Left ventricle myocardium superior (tissue), 1 donor: ENCODE measurements at places on chromosomes 5 and 9.
A peak's percentile ranks its signal among the peaks of the same experiment; 100 is the strongest.

DNA sequence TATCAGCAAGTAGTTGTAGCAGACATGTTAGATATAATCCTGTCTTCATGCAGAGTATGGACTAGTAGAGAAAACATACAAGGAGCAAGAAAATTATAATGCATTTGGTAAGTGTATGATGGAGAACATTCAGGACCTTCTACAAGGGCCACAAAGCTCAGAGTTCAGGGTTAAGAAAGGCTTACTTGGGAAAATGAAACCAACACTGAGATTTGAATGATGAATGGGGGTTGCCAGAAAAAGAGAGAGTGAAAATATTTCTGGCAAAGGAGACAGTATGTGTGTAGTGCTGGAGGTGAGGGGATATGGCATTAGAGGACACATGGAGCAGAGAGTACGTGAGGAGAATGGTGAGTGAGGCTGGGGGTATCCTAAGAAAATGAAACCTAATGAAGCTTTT is 169.8 kb upstream of the STK32A start:
- DNase-seq = no peak

DNA sequence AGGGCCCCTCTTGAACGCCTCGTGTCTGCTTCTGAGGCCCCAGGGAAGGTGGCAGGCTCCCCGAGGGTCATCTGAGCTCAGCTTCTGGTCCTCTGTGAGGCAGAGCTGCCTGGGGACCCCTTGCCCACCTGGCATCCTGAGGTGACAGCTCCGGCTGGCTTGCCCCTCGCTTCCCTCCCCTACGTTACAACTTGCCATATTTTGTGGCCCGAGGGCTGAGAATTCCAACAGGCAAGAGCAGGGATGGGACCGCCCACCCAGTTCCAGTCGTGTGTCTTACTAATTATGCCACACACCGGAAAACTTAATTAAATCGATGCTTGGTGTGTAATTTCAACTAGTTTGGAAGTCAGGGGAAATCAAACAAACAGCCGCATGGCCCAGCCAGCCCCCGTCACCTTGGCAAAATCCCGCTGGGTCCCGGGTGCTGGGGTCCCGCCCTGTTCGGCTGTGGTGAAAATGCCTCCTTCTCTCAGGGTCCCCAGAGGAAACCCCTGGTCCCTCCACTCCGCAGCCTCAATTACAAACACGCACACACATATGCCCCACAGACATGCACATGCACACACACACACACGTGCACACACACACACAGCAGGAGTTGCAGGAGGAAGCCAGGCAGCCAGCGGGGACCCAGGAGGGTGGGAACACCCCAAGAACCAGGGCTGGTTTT is 221.0 kb upstream of the IER5L start:
- peak; percentile 17 for DNase-seq

DNA sequence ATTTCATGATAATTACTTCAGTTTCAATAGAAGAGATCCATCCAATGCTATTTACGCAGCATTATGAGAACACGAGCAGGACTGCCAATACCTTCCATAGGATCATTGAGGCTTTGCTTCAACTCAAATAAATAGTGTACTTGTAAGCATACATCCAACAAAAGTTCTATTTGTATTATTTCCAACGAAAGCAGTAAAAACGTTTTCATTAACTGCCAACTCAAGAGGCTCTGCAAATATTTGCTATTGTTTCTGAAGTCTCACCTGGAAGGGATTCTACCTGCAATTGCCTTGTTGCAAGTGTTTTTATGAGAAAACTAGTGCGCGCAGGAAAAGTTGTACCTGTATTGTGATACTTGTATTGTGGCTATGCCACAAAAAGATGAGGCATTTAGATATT is 11.0 kb upstream of the GNPDA1 start:
- DNase-seq = no peak

- no peak for DNase-seq
Measured at GRCh38 chr9:125744616-125745015, 2.6 kb upstream of the PBX3 start.

DNA sequence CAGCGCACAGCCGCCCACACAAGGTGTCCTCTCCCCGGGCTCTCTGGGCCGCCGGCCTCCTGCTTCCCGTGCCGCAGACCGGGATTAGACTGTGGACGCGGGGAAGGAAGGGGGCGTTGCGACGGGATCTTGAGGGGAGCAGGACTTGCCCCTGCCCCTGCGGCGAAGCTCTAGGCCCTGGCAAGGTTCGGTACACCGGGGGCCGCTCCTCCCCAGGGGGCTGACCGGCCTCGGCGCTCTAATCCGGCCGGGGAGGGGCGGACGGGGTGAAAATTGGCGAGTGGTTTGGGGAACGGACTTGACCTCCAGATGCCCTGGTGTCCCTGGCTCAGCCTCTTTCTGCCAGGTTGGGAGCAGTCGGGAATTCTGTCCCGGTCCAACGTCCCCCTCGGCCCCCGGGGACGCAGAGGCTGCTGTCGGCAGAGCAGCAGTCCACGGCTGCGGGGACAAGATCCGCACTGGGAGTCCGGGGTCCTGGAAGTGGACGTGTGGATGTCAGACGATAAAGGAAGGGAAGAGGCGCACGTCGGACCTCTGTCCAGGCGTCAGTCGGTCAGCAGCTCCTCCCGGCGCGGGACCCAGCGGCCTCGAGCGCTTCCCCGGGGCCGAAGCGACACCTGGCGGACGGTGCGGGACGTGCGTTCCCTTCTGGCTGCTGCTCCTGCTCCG is 1.9 kb upstream of the CNTFR start:
- peak; percentile 93 for DNase-seq

- no peak for DNase-seq
Measured at GRCh38 chr9:12812710-12813109, 37.9 kb downstream of the LURAP1L start.

- no peak for DNase-seq
Measured at GRCh38 chr5:143398451-143399237, 4.8 kb downstream of the NR3C1 start.

GRCh38 chr5:131622633-131623032 is 12.4 kb downstream of the RAPGEF6 start:
- DNase-seq = no peak

- no peak for DNase-seq
Measured at GRCh38 chr5:156715287-156715686, 134.8 kb upstream of the PPP1R2B start.

DNA sequence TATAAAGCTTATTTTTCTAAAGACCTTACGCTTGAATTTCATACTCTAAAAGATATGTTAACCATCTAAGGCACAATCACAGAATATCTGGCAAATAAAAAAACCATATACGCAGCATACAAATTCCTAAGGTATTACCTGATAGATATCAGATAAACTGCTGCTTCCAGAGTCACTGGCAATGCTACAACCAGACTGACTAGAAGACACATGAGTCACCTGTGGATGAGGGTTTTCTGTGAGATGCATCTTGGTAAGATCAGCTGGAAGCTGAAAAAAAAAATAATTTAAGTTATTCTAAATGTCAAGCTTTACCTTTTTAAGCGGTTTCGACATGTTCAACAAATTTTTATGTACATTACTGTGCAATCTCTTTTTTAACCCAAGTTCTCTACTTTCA is 113.8 kb downstream of the RAPGEF6 start:
- no peak for DNase-seq

- no peak for DNase-seq
Measured at GRCh38 chr5:150782850-150783249, 4.3 kb downstream of the SMIM3 start.

- no peak for DNase-seq
Measured at GRCh38 chr5:7014611-7015010, 301.4 kb downstream of the TENT4A start.

GRCh38 chr9:116935149-116935897 is 248.2 kb downstream of the TRIM32 start:
- DNase-seq = no peak

DNA sequence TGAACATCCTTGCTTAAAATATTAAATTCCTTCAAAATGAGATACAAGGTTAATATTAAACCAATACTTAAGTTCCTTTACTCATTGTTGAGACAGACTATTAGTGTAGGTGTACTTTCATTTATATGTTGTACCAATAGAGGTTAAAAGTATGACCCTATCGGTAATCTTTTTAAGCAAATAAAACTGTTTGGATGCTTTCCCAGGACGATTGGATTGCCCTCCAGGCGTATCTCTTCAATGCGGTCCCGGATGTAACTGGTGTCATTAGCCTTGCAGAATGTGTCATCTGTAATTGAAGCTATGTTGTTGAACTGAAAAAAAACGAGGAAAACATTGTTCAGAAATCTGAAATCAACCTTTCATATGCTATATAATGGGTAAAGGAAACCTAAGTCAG is 18.9 kb downstream of the OGN start:
- DNase-seq = no peak

DNA sequence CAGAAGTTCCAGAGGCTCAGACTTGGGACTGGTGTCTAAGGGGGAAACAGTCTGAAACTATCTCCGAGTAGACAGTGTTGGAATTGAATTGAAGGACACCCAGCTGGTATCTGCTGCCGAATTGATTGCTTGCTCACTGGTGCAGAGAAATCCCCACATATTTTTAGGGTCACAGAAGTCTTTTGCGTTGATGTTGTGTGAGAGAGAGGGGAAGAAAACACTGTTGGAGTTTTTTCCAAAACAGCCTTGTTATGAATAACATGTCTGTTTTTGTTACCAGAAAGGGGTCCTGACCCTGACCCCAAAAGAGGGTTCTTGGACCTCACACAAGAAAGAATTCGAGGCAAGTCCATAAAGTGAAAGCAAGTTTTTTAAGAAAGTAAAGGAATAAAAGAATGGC is 81.3 kb downstream of the ALDH7A1 start:
- DNase-seq = no peak

DNA sequence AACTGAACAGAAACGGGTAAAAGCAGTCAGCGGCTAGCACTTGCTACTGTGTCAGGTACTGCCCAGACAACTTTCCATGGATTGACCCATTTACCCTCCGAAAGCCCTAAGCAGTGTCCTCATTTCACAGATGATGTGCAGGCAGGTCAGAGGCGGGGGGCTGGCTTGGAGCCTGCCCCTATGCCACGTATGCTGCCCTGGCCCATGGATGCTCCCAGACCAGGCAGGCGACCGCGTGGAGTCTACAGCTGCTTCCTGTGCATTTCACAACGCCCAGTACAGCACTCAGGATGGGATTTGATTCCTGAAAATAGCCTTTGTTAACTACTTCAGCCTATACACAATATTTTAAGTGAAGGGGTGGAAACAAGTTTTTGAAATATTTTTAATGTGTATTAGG is 202.9 kb downstream of the NXNL2 start:
- DNase-seq = no peak

DNA sequence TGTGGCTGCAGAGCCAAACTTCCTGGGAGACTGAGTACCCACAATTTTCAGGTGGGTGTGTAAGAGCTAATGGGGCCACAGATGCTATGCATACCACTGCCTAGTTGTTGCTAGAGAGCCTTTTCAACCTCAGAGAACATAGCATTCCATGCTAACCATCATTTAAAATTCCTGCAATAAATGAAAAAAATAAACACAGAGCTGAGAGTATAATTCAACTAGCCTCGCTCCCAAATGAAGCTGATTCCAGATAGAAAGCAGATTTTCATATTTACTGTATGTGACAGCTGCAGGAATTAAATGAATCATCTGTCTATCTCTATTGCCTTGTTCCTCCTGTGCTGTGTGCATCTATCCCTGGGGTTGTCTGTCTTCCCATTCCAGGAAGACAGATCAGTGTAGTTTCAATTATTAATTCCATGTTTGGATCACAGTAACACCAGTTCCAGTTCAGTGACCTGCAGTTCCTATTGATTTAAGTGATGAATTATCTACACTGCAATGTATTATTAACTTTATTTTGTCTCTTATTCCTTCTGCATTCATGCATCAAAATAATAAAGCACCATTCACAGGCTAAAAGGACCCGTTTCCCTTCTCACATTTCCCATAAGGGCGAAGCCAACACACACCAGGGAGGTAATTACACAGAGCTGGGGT is 324.5 kb downstream of the SLIT3 start:
- DNase-seq = no peak

GRCh38 chr9:126411225-126411947 is 84.8 kb downstream of the MVB12B start:
- no peak for DNase-seq

- no peak for DNase-seq
Measured at GRCh38 chr9:131818089-131818488, 78.2 kb upstream of the RAPGEF1 start.

GRCh38 chr9:130763331-130764171 is 70.0 kb downstream of the EXOSC2 start:
- no peak for DNase-seq

DNA sequence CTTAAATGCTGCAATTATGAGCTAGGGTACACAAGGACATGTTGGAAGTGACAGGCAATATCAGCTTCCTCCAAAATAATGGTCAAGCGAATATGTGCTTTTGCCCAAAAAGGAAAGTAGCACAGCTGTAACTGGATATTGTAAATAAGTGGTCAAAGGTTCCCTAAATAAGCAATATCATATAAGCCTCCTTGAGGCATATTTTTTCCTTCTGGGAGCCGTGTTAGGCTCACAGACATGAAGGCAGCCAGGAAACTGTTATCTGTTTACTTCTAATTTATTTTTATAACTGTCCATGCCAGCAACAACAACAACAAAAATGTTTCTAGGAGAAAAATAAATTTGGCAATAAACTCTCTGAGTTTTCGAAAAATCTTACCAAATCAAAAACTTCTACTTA is 648.3 kb downstream of the PDE4D start:
- no peak for DNase-seq
